Activated CD4-positive, alpha-beta memory T cell treated with anti-CD3 and anti-CD28 coated beads for 36 hours (primary cell): ENCODE measurements at places on chromosomes 3 and 15. TPM values are rescaled to one million over a fixed set of nuclear protein-coding genes. Genes with fewer than 3 reads are reported as not detected.

Gene CLASP2
- total RNA-seq = 41.8 TPM

Gene SERINC4
- total RNA-seq = 0.15 TPM

Gene PSTPIP1
- total RNA-seq = 155 TPM

Gene VGLL3
- total RNA-seq = not detected

Gene LSMEM2
- not detected for total RNA-seq

Gene MRPL46
- 34.2 TPM for total RNA-seq

Gene RABL3
- 28.7 TPM for total RNA-seq

Gene NR1D2
- 5.9 TPM for total RNA-seq

Gene FBXW12
- not detected for total RNA-seq

Gene ACSBG1
- total RNA-seq = not detected

Gene CFAP100
- not detected for total RNA-seq

Gene ARF4
- total RNA-seq = 66.6 TPM

Gene PRR20G
- total RNA-seq = not detected

Gene RLBP1
- not detected for total RNA-seq

Gene FGF7
- not detected for total RNA-seq

Gene STRC
- 0.57 TPM for total RNA-seq

Gene C3orf49
- total RNA-seq = not detected
